Activated CD4-positive, alpha-beta T cell treated with anti-CD3 and anti-CD28 coated beads, Interleukin-2, amount 10 ng/mL, durations not matched to agents 24 days and 14 days (primary cell): ENCODE measurements at places on chromosomes 3 and 15. TPM values are rescaled to one million over a fixed set of nuclear protein-coding genes. Genes with fewer than 3 reads are reported as not detected.

The INTS14 gene
- total RNA-seq = 46.4 and 49.2 TPM in 2 replicates

GRCh38 chr3:105899516-105899915, 30.7 kb upstream of the CBLB start:
- no peaks in the 10 kb centered on the region for H3K27me3 ChIP-seq
- no peak for DNase-seq
- H3K4me3 ChIP-seq = no peak overlapping the region
- no peaks in the 10 kb centered on the region for H3K4me1 ChIP-seq
- H3K36me3 ChIP-seq = no peaks in the 10 kb centered on the region
- no peak overlapping the region for H3K27ac ChIP-seq

- H3K36me3 ChIP-seq = no peaks in the 10 kb centered on the region
- no peak overlapping the region for H3K4me3 ChIP-seq
- peaks cover 21% of the 10 kb centered on the region for H3K27me3 ChIP-seq
- DNase-seq = no peak
- H3K27ac ChIP-seq = no peak overlapping the region
- H3K4me1 ChIP-seq = no peaks in the 10 kb centered on the region
Measured at GRCh38 chr15:88745065-88745464, 58.2 kb upstream of the ACAN start.

The NUSAP1 gene
- 115 and 116 TPM in 2 replicates for total RNA-seq

The SLC2A2 gene
- not detected in 2 replicates for total RNA-seq

GRCh38 chr3:167146911-167147310, 233.2 kb downstream of the ZBBX start:
- no peaks in the 10 kb centered on the region for H3K27me3 ChIP-seq
- no peak overlapping the region for H3K4me3 ChIP-seq
- H3K27ac ChIP-seq = no peak overlapping the region
- H3K4me1 ChIP-seq = no peaks in the 10 kb centered on the region
- no peaks in the 10 kb centered on the region for H3K36me3 ChIP-seq

DNA sequence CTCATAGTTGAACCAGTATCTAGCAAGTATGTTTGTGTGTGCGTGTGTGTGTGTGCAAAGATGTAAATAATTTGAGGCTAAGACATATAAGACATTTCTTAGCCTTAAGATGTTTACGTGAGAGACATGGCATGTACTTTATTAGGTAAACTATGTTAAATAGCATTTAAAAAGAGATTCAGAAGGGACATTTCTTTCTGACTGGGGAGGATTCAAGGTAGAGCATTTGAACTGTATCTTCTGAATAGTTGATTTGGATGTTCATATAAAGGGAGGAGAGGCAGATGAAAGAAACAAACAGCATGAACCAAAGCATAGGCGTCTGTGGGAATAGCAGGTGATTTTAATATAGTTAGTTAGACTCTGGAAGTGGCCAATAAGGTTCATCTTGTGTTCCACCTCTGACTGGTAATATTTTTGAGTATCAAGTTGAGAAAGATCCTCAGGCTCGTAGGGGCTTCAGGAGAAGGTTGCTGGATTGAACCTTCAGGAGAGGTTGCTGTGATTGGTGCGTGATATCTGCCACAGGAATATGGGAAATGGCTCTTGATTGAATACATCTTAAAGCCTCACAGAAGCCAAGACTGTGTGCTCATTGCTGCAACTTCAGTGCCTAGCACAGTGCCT, 12.6 kb downstream of the NFKBIZ start:
- no peaks in the 10 kb centered on the region for H3K27me3 ChIP-seq
- H3K27ac ChIP-seq = peak overlapping the region; percentile 14
- peaks cover 48% of the 10 kb centered on the region for H3K36me3 ChIP-seq
- DNase-seq = peak; percentile 51
- H3K4me3 ChIP-seq = no peak overlapping the region
- H3K4me1 ChIP-seq = peaks cover 29% of the 10 kb centered on the region

DNA sequence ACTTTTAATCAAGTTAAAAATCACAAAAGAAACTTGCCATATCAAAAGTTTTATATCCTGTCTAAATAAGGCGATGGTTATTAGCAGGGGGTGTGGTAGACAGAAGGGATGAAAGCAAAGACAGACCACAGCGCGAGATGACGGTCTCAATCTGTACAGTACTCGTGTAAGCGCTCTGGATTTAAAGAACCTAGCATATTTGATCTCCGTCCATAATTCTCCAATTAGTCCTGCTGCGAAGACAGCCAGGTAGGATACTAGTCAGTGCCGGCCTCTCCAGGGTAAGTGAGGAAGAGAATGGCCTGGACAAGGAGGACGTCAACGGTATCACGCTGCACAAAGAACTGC, 701 bp downstream of the SGO1 start:
- peaks cover 17% of the 10 kb centered on the region for H3K4me1 ChIP-seq
- no peaks in the 10 kb centered on the region for H3K27me3 ChIP-seq
- peaks cover 18% of the 10 kb centered on the region for H3K36me3 ChIP-seq

DNA sequence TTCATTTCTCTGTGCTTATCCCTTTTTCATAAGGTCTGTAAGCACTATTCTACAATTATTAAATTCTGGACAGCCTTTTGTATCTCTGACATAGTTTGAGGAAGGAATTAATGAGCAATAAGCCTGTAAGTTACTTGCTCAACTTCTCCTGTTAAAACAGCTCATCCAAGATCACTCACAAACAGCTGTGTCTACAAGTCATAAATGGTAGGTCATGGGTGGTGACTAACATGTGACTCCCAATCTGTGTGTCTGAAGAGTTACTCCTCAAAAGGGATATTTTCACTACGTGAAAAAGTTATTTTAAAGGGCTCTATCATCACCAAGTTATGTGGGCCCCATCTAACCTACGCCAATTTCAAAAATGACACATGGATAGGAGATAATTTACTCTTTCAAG, 145.2 kb upstream of the CBLB start:
- no peaks in the 10 kb centered on the region for H3K27me3 ChIP-seq
- no peak overlapping the region for H3K4me3 ChIP-seq
- peak overlapping the region; percentile 51 for H3K27ac ChIP-seq
- DNase-seq = no peak
- peaks cover 26% of the 10 kb centered on the region for H3K36me3 ChIP-seq
- H3K4me1 ChIP-seq = peaks cover 31% of the 10 kb centered on the region

The CLDN18 gene
- not detected in 2 replicates for total RNA-seq

DNA sequence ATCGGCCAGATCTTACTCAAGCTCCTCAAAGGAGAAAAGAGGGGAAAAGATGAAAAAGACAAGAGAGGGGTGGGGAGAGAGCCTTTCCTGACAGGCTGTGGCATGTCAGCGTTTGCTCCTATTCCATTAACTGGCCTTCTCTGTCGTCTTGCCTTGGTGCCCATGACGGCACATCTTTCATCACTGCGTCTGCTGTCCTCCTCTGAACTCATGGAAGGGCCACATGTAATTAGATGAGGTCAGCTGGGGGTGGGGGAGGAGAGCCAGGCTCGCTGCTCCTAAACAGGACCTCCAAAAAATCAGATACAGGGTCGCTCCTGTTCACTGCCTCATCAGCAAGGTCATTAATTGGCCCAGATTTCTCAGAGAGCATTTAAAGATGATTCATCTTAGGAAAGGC, 49.7 kb downstream of the LRTM1 start:
- H3K4me1 ChIP-seq = no peaks in the 10 kb centered on the region
- H3K4me3 ChIP-seq = no peak overlapping the region
- no peak for DNase-seq
- H3K36me3 ChIP-seq = no peaks in the 10 kb centered on the region
- H3K27ac ChIP-seq = no peak overlapping the region
- H3K27me3 ChIP-seq = no peaks in the 10 kb centered on the region

- H3K36me3 ChIP-seq = no peaks in the 10 kb centered on the region
- H3K4me1 ChIP-seq = no peaks in the 10 kb centered on the region
- no peaks in the 10 kb centered on the region for H3K27me3 ChIP-seq
- H3K27ac ChIP-seq = no peak overlapping the region
- H3K4me3 ChIP-seq = no peak overlapping the region
Measured at GRCh38 chr15:36392676-36393266, 186.7 kb upstream of the CDIN1 start.

The PDZRN3 gene
- total RNA-seq = not detected in 2 replicates

DNA sequence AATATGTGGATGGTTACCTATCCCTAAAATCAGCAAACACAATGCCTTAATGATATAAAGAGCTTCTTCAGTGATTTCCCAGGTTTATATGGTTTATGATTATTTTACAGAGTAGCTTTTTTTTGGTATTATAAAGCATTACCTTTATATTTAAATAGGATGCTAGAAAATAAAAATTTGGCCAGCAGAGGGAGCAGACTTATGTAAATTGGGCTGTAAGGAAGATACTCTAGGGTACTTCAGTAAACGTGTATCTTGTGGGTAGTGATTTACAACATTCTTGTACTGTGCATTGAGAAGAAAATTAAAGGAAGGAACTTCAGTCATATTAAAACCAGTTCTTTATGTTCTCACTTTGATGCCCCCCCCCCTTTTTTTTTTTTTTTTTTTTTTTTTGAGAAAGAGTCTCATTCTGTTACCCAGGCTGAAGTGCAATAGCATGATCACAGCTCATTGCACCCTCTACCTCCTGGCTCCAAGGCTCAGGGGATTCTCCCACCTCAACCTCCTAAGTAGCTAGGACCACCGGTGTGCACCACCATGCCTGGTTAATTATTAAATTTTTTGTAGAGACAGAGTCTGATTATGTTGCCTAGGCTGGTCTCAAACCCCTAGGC, 167.9 kb downstream of the BBX start:
- DNase-seq = peak; percentile 62
- no peak overlapping the region for H3K4me3 ChIP-seq
- no peaks in the 10 kb centered on the region for H3K36me3 ChIP-seq
- no peaks in the 10 kb centered on the region for H3K27me3 ChIP-seq

DNA sequence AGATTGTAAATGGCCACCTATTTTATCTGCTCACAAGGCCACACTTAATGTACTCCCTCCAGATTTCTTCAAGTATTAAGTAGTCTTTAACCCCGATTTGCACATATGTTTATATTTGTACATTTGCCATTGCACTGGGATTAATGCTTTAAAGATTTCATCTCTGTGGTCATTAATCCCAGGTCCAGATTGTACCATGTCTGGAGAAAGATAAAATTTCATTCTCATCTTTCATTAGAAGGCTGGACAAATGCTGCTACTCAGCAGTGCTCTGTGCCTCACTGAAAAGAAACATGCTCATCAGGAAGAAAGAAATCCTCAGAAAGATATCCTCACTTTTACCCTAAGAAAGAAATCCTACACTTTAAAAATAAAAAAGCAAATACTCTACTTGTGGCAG, 62.5 kb upstream of the LRRC3B start:
- no peak for DNase-seq
- no peak overlapping the region for H3K27ac ChIP-seq
- no peak overlapping the region for H3K4me3 ChIP-seq

The SERPINI1 gene
- 0.49 and 0.57 TPM in 2 replicates for total RNA-seq

- H3K4me3 ChIP-seq = no peak overlapping the region
- DNase-seq = no peak
Measured at GRCh38 chr15:96170979-96171739, 159.3 kb upstream of the NR2F2 start.

GRCh38 chr3:27628026-27628750, 93.9 kb downstream of the EOMES start:
- no peaks in the 10 kb centered on the region for H3K36me3 ChIP-seq
- H3K27ac ChIP-seq = no peak overlapping the region
- H3K27me3 ChIP-seq = no peaks in the 10 kb centered on the region
- no peak overlapping the region for H3K4me3 ChIP-seq
- peaks cover 39% of the 10 kb centered on the region for H3K4me1 ChIP-seq
- DNase-seq = no peak

GRCh38 chr3:9172851-9173321, 76.6 kb downstream of the SRGAP3 start:
- H3K27ac ChIP-seq = no peak overlapping the region
- no peak overlapping the region for H3K4me3 ChIP-seq
- H3K27me3 ChIP-seq = no peaks in the 10 kb centered on the region
- no peak for DNase-seq
- H3K4me1 ChIP-seq = peaks cover 31% of the 10 kb centered on the region

DNA sequence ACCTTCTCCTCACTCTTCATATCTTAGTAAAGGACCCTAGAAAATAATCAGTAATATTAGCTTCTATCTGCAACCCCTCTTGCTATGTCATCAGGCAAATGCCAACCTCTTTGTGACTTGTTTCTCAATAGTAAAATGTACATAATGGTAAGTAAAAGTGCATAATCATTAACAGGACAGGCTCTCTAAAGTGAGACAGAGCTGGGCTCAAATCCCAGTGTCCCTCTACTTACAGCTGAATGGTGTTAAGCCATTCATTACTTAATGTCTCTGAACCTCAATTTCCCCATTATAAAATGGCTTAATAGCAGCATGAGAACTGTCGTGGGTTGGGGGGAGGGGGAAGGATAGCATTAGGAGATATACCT, 62.6 kb upstream of the ATP11B start:
- DNase-seq = no peak
- H3K4me3 ChIP-seq = no peak overlapping the region
- no peak overlapping the region for H3K27ac ChIP-seq
- peaks cover 9% of the 10 kb centered on the region for H3K4me1 ChIP-seq
- no peaks in the 10 kb centered on the region for H3K36me3 ChIP-seq
